Hepatocyte (in vitro differentiated cells): ENCODE measurements at places on chromosomes 2 and 18. TPM values are rescaled to one million over a fixed set of nuclear protein-coding genes. Genes with fewer than 3 reads are reported as not detected.

DNA sequence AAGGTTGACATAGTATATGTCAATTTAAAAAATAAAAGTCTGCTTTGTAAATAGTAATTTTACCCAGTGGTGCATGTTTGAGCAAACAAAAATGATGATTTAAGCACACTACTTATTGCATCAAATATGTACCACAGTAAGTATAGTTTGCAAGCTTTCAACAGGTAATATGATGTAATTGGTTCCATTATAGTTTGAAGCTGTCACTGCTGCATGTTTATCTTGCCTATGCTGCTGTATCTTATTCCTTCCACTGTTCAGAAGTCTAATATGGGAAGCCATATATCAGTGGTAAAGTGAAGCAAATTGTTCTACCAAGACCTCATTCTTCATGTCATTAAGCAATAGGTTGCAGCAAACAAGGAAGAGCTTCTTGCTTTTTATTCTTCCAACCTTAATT, 78.6 kb upstream of the CSRNP3 start:
- no peak for DNase-seq
- no peaks in the 10 kb centered on the region for H3K4me1 ChIP-seq
- H3K27ac ChIP-seq, result no peak overlapping the region
- H3K27me3 ChIP-seq, result no peaks in the 10 kb centered on the region
- H3K36me3 ChIP-seq, result no peaks in the 10 kb centered on the region

GRCh38 chr18:14221689-14222088, 89.5 kb upstream of the ZNF519 start:
- no peak overlapping the region for H3K4me3 ChIP-seq
- H3K27me3 ChIP-seq, result no peaks in the 10 kb centered on the region
- no peaks in the 10 kb centered on the region for H3K4me1 ChIP-seq
- H3K27ac ChIP-seq, result no peak overlapping the region
- H3K36me3 ChIP-seq, result no peaks in the 10 kb centered on the region

DNA sequence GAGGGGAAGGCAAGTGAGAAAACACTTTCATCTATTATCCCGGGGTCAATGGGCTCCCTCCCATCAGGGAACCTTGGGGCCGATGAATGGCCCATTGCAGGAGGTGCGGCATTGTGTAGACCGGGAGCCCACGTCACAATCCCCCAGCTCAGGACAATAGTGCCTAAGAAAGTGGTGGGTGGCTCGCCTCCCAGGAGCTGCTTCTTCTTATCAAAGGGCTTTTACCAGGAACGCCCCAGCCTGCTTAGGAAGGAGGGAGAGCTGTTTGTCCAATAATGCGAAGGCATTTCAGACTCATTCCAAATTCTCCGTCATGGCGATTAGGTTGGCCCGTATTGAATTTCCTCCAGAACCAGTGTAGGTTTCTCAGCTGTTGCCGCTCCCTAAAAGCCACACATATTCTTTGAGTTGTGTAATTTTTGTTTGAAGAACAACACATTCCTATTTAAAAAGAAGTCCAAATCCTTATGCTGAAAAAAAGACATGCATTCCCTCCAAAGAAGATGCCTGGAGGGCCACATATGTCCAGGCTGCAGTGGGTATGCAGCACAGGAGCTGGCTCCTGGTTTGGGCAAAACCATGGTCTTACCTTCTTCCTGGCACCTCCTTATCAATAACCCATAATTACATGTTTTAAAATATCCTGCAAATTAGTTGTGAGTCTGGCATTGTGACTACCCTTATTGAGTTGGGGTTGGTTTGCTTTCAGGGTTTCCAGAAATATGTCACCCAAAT, 264.7 kb downstream of the MYCN start:
- H3K4me3 ChIP-seq, result no peak overlapping the region
- H3K27me3 ChIP-seq, result no peaks in the 10 kb centered on the region
- no peak for DNase-seq
- H3K36me3 ChIP-seq, result no peaks in the 10 kb centered on the region
- no peak overlapping the region for H3K27ac ChIP-seq
- H3K4me1 ChIP-seq, result no peaks in the 10 kb centered on the region

The OTOF gene
- 0.10 TPM in 1 of 2 replicates, not detected in the other for total RNA-seq

The ELOA2 gene
- total RNA-seq, result not detected in 2 replicates
